ENCODE measurements at places on chromosomes 3 and 15. TPM values are rescaled to one million over a fixed set of nuclear protein-coding genes. Genes with fewer than 3 reads are reported as not detected.

DNA sequence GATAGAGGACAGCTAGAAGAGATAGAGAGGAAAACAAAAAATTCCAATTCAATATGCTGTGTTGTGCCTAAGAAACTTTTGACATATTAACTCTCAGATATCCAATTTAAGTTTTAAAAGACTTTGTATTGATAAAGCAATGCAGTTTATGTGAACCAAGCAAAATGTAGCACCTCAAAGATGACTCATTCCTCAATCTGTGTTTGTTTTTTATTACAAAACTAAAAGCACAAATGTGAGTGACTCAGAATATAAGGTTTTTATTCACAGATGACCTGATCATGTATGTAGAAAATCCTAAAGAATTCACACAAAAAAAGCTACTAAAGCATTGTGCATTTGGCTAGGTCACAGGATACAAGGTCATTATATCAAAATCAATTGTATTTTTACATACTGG is 11.1 kb downstream of the HCLS1 start:
- no peak for DNase-seq

- DNase-seq, result no peak
Measured at GRCh38 chr15:80584973-80585525, 110.1 kb upstream of the ABHD17C start.

- DNase-seq, result no peak
Measured at GRCh38 chr3:164687902-164688301, 390.4 kb downstream of the SI start.

DNA sequence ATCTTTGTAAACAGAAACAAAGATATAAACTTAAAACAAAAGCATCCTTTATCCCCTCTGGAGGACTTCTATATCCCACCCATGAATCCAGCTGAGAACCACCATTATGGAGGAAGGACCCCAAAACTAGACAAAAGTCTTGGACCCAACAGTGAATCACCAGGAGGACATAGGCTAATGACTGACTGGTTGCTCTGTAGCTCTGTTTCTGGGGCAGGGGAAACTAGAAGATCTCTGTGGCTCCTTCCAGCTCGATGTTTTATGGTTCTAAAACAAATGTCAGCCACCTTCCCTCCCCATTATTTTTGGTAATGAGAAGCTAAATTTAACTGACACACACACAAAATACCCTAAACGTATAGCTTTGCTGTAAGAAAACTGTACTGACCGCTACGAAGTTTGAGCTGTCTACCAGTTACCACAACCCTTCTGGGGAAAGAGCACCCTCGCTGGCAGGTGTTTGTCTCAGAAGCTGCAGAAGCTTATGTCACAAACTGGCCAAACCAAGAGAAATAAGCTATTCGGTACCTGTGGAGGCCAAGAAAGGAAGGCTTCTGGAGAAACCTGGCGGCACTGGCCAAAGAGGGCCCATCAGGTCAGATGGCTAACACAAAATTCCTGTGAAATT is 36.4 kb downstream of the MB21D2 start:
- no peak for DNase-seq

- DNase-seq, result no peak
Measured at GRCh38 chr3:126467611-126467955, 8.1 kb downstream of the ZXDC start.

- DNase-seq, result no peak
Measured at GRCh38 chr3:18827664-18828063, 320.6 kb upstream of the KCNH8 start.

GRCh38 chr3:76872999-76873398 is 166.9 kb upstream of the ROBO2 start:
- DNase-seq, result no peak

- no peak for DNase-seq
Measured at GRCh38 chr15:77599899-77600298, 32.8 kb downstream of the LINGO1 start.

GRCh38 chr3:179624451-179624850 is 19.9 kb downstream of the NDUFB5 start:
- DNase-seq, result no peak

- no peak for DNase-seq
Measured at GRCh38 chr3:140850210-140850955, 91.3 kb upstream of the SLC25A36 start.

DNA sequence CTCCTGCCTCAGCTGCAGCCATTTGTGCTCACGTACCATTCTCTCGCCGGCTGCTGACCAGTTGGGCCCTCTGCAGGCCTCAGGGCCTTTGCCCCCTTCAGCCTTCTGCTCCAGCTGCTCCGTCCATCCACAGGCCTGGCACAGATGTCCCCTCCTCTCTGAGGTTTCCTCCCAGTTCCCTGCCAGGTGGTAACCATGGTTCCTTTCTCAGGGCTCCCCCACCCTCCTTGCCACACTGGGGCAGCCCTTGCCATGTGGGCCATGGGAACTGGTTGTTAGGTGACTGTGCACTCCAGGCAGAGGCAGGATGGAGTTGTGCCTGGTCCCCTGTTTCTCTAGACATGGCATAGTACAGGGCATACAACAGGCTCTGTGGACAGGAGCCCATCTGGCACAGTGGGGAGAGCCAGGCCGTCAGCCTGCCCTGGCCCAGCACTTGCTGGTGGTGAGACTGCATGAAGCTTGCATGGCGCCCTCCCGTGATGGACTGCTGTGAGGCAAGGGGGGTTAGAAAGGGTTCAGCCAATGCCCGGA is 148.9 kb downstream of the DNAJB8 start:
- no peak for DNase-seq

GRCh38 chr3:64278625-64279024 is 53.4 kb upstream of the PRICKLE2 start:
- no peak for DNase-seq

DNA sequence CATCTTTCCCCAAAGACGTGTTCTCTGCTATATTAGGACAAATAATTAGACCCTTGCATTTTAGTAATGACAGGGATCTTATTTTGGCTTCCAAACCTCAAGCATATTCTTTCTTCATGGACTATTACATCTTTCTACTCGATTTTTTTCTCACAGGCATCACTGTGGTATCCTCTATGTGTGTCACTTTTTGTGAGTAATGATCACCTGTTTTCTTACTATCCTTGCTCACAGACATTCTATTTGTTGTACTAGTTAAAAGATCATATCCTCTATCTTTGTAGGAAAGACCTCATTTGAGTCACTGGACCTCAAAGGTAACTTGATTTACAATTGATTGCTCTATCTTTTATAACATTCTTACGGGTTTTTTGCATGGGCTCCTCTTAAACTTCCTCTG is 6.8 kb downstream of the C3orf80 start:
- no peak for DNase-seq

DNA sequence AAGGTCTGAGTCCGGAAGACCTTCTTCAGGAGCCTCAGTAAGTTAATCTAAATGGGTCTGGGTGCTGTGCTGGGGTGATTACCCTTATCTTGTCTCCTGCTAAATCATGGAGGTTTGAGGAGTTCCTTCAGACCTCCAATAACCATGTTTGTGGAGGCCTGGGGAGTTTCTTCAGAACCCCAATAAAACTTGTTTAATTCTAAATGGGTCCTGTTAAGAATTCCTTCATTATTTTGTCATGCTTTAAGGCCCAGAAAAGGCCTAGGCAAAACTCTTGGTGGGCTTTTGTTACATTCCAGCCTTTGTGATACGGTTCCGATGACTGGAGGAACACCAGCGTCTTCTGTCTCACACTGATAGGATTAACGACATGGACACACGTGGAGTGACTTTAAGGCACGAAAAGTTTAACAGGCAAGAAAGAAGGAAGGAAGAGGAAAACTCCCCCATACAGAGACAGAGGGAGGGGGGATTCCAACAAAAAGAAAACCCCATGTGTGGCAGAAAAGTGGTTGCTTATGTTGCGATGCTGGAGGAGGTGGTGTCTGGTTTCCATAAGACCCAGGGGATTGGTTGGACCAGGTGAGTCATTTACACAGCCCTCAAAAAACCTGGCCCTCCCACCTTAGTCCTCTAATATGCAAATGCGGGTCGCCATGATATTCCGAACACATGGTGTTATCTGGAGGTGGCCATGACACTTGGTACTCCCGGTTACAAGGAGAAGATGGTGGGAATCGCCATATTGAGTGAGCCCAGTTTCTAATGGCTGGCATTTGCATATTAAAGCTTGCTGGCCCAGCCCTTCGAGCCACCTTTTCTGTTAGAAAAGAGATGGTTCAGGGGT is 72.6 kb upstream of the MFGE8 start:
- DNase-seq, result no peak

The GRM2 gene
- 0.11 TPM for total RNA-seq

The BMF gene
- total RNA-seq, result 8.3 TPM

The PRR23A gene
- not detected for total RNA-seq

The BTLA gene
- total RNA-seq, result not detected

The LIPC gene
- 0.33 TPM for total RNA-seq

The GPR176 gene
- total RNA-seq, result 8.4 TPM

The SSUH2 gene
- 0.32 TPM for total RNA-seq

Data from esophagus muscularis mucosa (tissue), 4 donors.